ENCODE measurements at places on chromosomes 12 and 14. TPM values are rescaled to one million over a fixed set of nuclear protein-coding genes. Genes with fewer than 3 reads are reported as not detected.

DNA sequence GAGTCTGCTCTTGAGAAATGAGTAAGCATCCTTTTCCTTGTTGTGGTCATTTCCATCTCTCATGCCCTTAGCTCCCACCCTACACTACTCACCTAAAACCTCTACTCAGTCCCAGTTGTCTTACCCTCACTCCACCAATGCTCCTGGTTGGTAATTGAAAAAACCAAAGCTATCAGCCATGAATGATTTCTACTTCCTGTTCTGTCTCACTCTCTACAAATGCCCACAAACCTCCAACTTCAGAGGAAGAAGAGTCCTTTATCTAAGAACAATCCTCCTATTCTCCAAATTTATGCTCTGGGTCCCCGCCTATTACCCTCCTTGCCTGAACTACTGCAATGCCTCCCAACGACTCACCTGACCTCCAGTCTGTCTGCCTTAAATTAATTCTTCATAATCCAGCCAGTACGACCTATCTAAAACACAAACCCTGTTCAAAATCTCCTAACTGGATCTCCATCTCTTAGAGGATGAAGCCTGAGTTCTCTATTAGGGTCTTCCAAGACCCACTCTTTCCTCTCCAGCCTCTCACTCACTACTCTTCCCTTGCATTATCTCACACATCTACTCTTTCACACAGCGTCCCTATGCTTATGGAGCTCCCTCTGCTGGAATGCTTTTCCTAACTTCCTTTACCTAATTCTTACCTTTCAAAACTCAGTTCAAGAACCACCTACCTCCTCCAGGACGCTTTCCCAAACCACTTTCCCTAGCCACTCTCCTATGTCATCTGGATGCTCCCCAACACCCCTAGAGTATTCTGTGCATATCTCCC is 2.2 kb downstream of the DHRS1 start:
- no peak for DNase-seq

Gene ITGB7
- polyA plus RNA-seq = 1.8 TPM

DNA sequence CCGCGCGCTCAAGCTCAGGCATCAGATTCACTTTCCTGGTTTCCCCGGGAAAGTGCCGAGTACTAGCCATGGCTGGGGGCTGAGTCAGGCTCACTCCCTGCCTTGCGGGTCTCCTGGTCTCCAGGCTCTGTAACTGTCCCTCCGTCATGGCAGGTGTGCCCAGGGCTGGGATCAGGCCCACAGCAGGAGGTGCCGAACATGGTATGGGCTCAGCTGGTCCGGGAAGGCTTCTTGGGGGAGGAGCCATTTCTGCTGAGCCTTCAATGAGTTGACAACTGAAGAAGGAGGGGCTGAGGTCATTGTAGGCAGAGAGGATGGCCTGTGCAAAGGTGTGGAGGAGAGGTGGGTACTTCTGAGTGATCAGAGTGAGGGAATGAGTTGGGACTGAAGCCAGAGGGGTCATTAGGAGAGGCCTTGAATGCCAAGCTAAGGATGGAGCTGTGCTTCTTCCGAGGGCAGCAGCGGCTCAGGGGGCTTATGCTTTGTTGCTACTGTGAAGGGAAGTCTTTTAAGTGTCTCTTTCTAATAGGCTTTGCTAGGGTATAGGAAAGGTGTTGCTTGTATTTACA is 769 bp downstream of the EXOC3L4 start:
- no peak for DNase-seq

Gene WNT1
- not detected for polyA plus RNA-seq

Gene SBNO1
- 31.8 TPM for polyA plus RNA-seq

Gene HSPA2
- 22.9 TPM for polyA plus RNA-seq

Gene LRTM2
- 0.26 TPM for polyA plus RNA-seq

Gene EPYC
- polyA plus RNA-seq = not detected

Gene RXYLT1
- polyA plus RNA-seq = 35.9 TPM

DNA sequence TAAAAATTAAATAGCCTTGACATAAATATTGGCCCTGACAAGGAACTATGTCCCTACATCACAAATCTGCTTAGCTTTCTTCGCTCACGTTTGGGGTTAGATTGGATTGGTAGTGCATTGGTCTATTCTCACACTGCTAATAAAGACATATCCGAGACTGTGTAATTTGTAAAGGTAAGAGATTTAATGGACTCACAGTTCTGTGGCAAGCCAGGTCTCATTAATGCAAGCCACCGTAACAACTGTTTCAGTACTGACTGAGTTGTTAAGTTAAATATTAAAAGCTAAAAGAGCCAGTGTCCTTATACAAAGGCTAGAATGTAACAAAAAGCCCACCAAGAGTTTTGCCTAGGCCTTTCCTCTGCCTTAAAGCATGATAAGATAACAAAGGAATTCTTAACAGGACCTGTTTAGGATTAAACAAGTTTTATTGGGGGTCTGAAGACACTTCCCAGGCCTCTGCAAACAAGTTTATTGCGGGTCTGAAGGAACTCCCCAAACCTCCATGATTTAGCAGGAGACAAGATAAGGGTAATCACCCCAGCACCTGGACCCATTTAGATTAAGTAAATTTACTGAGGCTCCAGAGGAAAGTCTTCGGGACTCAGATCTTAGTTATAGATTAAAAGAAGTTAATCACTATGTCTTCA is 88.2 kb upstream of the PTGDR start:
- no peak for DNase-seq

GRCh38 chr14:75003250-75004027 is 718 bp downstream of the EIF2B2 start:
- no peak for DNase-seq

DNA sequence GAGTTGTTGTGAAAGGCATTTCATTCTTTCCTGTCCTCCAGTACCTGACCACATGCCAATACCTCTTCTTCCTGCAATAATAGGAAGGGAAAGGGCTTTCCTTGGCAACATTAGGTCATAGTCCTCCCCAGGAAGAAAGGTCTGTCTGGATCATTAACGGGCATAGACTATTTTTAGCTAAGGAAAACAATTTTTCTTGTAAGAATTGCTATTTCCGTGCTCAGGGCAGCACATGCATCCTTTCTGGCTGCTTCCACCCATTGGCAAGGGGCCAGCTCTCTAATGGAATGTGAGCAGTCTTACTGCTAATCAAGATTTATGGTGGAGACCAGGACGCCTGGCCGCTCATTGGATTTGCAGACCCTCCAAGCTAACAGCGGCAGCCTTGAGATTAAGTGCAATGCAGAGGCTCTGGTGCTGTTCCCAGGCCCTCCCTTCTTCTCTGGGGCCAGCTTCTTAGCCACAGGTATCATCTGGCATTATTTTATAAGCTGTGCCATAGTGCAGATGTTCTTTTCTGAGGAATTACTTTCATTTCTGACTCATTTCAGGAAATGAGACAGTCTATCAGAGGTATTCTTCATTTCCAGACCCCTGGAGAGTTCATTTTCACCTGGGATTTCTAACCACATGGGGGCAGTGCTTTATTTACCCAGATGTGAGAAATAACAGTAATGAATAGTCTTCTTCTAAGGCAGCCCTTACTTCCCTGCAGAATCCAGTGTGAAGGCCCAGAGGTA is 52.9 kb downstream of the ANO6 start:
- peak; percentile 93 for DNase-seq

Gene GLIPR1L1
- polyA plus RNA-seq = 0.40 TPM

Gene RABGGTA
- polyA plus RNA-seq = 21.4 TPM

Gene NOS1
- 0.71 TPM for polyA plus RNA-seq

DNA sequence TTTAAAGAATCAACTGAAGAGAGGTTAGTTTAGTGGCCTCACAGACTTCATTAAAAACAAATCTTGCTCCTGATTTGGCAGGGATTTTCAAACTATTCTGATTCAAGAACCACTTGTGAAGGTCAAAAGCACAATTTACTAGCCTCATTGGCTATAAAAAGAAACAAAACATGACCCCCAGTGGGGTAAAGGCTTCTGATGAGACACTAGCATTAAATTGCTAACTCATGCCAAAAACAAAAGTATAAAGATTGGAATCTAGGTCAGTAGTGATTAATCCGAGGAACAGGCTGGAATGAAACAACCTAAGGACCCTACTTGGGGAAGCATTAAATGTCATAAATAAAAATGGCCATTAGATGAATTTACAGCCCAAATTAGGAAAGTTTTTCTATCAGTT is 312.3 kb downstream of the PAWR start:
- no peak for DNase-seq
